ENCODE measurements at places on chromosomes 5 and 9. TPM values are rescaled to one million over a fixed set of nuclear protein-coding genes. Genes with fewer than 3 reads are reported as not detected.

DNA sequence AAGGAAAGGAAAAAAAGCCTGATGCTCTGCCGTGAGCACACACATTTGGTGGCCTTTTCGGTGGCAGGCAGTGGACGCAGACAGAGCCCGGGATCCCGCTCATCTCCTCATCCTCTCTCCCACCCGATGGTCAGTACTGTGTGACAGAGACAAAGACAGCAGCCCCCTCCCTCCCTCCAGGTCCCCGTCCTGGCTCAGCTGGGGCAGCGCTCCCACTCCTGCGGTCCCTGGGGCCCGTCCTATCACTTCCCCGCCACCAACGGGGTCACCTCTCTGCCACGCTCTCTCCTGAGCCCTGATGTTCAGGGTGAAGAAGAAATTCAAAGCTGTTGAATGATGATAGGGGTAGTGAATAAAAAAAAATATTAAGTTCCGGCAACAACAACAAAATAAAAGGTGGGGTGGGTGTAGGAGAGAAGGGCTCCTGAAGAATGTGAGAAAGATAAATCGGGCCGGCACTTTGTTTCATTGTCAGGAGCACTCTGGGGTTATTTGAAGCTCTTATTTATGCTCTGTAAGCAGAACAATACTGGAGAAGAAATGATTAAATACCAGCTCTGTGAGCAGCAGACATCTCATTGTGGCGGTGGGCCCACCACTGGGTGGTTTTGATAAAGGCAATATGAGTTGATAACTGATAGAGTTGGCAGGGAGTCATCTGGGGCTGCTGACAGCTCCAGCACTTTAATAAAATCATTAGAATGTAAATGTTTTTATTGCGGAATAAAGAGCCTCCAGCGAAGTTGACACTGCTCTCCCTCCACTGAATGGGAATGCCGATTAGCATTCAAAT lies 417.7 kb downstream of the IRX1 start:
- DNase-seq: no peak

DNA sequence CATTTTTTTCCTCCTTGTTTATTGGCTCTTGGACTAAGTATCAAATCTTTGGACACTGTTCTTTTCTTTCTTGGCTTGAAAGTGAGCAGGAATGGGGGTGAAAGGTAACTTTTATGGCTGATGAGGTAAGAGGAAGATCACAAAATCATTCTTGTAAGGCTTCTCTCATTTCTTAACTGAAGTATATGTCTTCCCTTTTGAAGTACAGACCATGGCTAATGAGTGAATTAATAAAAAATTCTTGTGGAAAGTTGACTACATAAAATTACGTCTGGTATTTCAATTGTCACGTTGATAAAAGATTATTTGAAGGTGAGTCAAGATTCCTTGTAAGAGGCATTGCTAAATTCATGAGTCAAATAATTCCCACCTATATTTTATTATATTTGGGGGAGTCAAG lies 25.1 kb downstream of the VCAN start:
- no peak for DNase-seq

DNA sequence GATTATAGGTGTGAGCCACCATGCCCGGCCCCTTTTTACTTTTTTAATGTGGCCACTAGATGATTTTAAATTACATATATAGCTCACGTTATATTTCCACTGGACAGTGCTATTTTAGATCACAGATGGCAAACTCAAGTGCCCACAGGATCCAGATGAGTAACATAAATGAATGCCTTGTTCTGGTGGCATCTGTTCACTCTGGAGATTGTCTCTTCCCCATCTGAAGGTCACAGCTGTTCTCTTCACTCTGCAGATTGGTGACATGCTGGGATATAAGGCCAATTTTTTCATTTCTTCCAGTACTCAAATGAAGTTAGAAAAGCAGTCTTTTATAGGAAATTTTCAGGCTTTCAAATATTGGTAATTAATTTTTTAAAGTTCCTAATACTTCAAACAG lies 160.1 kb downstream of the DOCK8 start:
- DNase-seq: no peak

DNA sequence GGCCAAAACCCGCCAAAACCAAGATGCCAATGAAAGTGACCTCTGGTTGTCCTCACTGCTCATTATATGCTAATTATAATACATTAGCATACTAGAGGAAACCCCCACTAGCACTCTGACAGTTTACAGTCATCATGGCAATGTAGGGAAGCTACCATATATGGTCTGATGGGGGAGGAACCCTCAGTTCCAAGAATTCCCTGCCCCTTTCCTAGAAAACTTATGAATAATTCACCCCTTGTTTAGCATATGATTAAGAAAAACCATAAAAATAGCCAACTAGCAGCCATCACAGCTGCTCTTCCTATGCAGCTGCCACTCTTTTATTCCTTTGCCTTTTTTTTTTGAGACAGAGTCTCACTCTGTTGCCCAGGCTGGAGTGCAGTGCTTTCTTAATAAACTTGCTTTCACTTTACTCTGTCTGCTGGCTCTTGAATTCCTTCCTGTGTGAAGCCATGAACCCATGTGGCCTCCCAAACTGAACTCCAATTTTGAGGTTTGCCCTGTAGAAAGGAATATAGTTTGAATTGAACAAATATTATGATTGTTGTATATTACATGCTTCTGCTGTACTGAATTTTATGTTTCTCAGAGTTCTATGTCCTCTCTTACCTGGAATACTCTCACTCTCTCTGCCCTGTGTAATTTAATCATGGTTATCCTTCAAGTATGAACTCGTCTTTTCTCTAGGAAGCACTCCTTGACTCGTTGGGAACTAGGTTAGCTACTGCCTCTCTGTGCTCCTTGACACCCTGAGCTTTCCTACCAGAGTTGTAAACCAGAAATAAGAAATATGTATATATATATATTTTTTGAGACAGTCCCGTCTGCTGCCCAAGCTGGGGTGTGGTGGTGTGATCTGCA lies 59.8 kb downstream of the KIAA1958 start:
- no peak for DNase-seq

DNA sequence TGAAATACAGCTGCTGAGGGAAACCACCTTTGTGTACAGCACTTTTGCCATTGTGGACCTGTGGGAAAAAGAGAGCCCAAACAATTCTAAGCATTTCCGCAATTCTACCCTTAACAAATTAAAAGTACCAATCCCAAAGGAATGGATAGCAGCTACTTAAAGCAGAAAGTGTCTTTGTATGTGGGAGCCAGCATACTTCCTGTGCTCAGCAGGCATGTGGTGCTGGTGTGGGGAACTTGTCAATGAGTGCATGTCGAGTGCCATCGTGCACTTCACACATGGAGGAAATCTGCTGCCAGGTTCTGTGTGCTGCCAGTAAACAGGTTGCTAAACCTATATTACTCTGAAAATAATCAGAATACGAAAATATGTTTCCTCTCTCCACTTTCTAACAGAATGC lies 399.0 kb downstream of the LRRC70 start:
- no peak for DNase-seq

RAD17 gene
- 18.3 TPM for total RNA-seq

DNA sequence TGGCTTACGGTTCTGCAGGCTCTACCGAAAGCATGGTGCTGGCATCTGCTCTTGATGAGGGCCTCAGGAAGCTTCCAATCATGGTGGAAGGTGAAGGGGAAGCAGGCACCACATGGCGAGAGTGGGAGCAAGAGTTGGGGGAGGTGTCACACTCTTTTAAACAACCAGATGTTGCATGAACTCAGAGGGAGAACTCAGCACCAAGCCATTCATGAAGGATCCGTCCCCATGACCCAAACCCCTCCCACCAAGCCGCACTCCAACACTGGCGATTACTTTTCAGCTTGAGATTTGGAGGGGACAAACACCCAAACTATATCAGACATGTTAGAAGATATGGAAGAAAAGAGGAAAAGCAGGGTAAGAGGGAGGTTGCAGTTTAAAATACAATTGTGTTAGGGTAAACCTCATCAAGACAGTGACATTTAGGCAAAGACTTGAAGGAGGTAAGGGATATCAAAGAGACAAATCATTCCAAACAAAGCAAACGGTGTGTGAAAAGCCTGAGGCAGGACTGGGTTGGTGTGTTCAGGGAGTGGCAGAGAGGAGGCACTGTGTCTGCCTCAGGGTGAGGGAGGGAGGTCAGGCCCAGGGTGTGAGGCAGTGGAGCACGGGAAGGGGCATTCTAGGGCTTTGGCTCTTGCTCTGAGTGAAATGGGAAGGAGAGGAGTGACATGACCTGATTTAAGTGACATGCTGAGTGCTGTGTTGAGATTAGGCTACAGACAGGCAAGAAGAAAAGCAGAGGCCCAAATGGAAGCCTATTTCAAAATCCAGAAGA lies 80.9 kb downstream of the SREK1 start:
- no peak for DNase-seq

GRCh38 chr5:175861337-175862130 lies 9.8 kb upstream of the CPLX2 start:
- DNase-seq: no peak

- DNase-seq: no peak
These were observed 49.2 kb upstream of the MINAR2 start for GRCh38 chr5:129698661-129699060.

DNA sequence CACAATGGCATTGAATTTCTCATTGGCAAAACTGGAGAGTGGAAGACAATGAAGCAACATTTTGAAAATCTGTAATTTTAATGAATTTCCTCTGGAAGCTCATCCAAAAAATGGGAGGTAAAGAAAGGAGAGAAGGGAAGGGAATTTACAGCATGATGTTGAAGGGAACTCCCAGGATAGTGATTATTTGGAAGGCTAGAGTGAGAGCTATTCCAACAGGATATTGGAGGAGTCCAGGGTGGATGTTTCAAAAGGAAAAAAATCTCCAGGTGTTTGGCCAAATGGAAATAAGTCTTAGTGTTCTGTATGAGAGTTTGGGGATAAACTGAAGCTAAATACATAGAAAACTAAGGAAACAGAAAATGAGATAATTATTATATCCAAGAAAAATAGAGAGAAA lies 106.2 kb downstream of the IZUMO3 start:
- DNase-seq: no peak

- no peak for DNase-seq
These were observed 6.4 kb upstream of the STARD4 start for GRCh38 chr5:111518777-111519176.

DNA sequence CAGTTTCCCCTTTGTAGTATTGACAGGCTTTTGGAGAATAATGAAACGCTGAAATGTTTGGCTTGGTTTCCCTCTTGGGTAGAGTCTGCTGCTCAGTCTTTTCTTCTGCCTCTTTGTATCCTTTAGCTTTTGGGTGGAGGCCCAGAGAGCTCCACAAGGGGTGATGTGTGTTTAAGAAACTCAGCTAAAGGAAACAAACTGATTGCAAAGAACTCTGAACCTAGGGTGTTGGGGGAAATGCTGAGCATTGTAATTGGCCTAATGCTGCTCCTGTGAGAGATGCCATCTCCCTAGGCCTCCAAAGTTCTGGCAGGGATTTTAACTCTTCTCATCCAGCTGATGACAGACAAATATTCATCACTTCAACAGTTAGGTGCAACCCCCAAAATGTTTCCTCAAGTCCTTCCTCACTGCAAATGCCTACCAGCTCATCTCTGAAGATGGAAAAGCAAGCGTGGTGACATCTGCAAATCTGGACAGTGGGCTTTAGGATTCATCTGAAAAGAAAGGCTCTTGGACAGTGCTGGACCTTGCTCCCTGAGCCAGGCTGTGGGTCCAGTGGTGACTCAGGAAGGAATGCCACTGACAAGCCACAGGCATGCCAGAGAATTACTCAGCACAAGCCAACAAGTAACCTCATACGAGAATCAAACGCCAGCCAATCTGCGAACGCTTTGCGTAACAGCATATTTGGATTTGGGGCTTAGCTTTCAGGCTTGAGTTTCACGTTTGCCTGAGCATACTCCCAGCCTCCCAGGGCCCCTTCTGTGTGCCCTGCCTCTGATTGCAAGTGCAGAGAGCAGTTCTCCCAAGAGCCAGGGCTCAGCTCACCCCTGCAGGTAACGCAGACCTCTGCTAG lies 30.5 kb upstream of the ZSWIM6 start:
- DNase-seq: peak; percentile 52

GRCh38 chr5:111223787-111224560 lies at the start of gene CAMK4:
Gene CAMK4, plus strand, starts transcription at chr5:111224384. Its CDS starts 100 bp downstream, at chr5:111224484.
- peak; percentile 76 for DNase-seq

DNA sequence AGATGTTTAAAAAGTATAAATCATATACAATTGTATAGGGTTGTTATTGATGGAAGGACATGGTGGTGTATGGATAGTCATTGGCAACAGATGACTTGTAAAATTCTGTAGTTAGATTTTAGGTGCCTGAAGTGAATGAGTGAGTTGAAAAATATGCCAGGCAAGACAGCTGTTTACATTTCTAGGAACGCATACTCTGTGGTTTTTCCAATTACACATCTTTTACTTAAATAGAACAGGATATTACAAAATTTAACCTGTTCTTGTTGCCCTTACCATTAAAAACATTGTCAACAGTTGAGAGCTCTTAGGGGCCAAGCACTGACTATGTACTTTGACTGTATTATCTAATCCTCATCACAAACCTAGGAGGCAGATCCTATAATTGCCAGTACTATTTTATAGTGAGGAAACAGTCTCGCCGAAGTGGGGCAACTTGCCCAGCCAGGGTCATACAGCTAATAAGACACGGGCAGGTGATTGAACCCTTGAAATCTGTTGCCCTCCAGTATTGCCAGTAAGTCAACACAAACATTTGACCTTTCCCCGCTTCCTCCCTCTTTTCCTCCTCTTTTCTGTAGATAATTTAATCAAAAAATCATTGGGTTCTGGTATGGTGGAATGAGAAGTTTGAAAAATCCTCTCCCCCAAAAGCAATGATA lies 88.6 kb downstream of the MACROH2A1 start:
- no peak for DNase-seq

DNA sequence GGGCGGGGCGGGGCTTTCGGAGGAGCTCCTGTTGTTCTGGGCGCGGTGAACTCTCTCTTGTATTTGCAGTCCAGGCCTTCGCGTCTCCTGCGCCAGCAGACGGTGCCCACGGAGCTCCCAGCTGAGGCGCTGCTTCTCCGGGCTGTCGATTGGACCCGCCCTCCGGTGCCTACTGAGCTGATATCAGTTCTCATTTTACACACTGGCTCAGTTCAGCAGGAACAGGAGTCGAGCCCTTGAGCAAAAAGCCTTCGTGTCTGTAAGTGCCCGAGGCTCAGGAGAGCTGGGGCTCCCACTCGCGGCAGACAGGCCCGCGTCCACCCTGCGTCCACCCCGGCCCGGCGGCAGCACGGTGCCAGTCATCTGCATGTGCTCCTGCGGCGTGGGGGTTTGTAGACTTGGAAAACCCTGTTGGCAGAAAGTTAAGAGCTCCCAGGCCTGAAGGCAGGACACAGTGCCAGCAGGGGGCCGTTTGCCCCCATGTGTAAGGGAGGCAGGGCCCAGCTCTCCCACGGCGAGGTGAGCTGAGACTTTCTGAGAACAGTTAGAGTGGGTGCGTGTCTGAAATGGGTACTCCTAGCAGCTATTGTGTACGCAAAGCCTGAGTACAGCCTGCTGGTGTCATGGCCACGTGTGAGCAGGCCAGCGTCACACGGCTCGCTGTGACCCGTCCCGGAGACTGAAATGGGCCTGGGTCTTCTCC lies 231.5 kb downstream of the FANCC start:
- DNase-seq: peak; percentile 69

DNA sequence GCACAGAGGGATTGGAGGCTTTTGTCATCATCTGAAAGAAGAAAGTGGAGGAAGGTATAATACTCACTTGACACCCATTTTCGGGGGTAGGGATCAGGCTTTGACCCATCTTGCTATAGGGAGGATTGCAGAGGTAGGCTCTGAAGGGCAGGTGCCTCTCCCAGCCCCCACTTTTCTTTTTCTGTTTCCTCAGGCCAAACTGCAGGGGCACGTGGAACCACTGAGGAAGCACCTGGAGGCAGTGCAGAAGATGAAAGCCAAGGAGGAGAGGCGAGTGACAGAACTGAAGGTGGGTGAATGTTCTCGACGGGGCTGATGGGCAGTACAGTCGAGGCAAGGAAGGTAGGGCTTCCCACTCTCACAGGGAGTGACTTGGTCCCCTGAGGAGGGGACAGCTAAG lies 7.5 kb downstream of the TRIM41 start:
- DNase-seq: no peak

TRIM32 gene
- 18.0 TPM for total RNA-seq

Data from left ventricle myocardium superior (tissue), 1 donor.